Suprapubic skin (tissue), 4 donors: ENCODE measurements at places on chromosomes 4 and X.

- DNase-seq, result no peak
Observed at GRCh38 chr4:119692001-119692400, 63.4 kb upstream of the PDE5A start.

DNA sequence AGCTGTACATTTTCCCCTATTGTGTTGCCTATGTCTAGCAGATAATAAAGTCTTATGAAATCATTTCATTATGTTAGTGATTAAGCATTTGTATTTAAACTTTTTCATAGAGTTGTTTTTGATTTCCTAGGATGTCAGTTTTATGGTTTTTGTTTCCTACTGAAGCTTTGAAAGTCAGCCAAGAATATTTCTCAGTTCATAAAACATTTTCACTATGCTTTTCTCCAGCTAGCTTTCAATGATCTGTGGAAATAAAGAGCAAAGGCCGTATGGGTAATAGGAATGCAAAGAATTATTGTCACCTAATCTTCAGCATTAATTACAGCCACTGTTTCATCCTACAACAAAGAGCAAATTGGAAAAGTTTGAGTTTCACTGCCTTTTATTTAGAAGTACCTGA lies 145.7 kb upstream of the NUDT6 start:
- DNase-seq, result no peak

DNA sequence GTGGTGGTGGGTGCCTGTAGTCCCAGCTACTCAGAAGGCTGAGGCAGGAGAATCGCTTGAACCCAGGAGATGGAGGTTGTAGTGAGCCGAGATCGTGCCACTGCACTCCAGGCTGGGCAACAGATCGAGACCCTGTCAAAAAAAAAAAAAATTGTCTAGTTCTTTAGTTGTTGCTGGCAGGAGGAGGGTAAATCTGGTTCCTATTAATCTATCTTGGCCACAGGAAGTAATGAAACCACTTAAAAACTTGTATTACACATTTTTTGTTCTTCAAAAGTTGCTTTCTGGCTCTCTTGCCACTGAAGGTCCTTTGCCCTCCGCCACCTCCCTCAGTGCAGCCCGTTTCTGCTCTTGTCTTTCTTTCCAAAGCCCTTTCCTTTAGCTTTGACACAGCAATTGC lies 102.9 kb upstream of the ARSJ start:
- DNase-seq, result no peak

- no peak for DNase-seq
Observed at GRCh38 chrX:119648421-119648775, 42.2 kb upstream of the NKRF start.

DNA sequence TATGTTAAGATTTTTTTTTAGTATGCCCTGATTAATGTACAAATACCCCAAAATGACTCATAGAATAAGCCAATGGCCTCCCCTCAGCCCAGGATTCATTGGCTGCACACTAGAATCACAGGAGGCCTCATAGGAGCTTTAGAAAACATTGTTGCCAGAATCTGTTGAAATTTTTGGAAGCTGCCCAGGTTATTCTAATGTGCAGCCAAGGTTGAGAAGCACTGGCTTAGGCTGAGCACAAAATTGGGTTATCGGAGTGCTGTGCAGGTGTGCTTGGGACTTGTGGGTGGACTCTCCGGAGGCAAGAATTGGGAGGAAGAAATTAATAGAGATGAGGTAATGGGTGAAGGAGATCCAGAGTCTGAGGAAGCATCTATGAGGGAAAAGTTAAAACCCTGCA lies 41.3 kb upstream of the VCX start:
- no peak for DNase-seq

DNA sequence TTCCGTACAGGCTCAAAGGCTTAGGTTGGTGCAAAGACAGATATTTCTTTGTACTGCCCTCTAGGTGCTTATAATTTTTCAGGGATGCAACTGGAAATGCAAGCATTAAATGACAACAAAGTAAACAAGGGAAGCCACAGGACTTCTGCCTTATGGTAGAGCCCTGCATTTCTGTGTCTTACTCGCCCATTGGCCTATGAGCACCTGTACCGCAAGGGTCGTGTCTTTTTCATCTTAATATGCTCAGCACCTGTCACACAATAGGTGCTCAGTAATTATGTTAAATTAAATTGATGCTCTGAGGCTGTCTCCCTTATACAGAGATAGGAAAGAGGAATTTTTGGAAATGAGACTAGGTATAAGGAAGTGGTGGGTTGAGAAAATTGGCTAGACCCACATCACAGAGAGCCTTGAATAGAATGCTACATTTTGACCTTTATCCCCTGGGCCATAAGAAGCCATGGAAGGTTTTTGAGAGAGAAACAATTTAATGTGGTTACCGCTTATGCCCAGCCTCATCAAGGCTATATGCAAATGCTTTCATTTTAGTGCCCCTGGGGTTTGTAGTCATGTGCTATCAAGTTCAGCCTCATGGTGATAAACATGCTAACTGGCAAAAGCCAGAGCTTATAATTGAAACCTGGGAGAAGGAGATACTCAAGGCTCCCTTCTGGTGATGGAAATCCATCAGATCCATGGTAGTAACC lies 16.3 kb downstream of the VSIG4 start:
- DNase-seq, result no peak

GRCh38 chrX:110536816-110537215 lies 178.2 kb downstream of the RTL9 start:
- DNase-seq, result no peak

DNA sequence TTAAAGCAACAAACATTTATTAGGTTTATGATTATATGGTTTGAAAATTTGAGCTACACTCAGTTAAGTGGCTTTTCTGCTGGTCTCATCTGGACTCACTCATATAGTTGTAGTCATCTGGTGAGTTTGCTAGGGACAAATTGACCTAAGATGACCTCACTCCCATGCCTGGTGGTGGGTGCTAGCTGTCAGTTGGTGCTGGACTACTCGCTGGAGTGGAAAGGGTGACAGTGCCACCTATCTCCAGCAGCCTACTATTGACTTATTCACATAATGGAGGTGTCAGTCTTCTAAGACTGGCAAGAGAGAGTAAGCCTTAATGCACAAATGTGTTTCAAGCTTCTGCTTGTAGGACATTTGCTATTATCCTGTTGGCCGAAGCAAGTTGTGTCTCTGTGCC lies 88.2 kb downstream of the TASL start:
- no peak for DNase-seq

DNA sequence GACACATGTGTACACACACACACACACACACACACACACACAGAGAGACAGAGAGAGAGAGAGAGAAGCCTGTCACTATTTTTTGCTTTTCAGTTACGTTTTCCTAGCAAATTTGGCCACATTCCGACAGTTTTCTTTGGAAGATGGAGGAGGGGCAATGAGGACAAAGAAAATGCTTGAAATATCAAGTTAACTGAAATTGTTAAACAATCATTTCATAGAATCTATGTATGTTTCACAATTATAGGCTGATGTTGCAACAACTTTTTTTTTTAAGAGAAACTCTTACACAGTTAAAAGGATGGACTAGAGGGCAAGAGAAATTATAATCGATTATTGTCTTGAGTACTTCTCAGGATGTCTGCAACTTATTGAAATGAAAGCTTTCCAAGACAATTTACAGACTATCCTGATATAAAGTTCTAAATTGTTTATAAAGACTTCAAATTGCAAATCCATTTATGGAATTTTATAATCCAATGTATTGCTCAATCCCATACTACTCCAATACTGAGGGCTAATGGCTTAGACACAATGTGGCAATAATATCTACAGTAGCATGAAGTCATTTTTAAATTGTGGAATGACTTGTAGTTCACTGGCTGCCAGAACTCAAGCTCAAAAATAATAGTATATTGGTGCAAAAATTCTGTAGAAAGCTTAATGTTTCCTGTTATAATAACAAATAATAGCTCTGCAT lies 647.0 kb upstream of the PCDH7 start:
- DNase-seq, result no peak

GRCh38 chr4:70182517-70183167 lies 12.9 kb upstream of the ODAM start:
- no peak for DNase-seq

DNA sequence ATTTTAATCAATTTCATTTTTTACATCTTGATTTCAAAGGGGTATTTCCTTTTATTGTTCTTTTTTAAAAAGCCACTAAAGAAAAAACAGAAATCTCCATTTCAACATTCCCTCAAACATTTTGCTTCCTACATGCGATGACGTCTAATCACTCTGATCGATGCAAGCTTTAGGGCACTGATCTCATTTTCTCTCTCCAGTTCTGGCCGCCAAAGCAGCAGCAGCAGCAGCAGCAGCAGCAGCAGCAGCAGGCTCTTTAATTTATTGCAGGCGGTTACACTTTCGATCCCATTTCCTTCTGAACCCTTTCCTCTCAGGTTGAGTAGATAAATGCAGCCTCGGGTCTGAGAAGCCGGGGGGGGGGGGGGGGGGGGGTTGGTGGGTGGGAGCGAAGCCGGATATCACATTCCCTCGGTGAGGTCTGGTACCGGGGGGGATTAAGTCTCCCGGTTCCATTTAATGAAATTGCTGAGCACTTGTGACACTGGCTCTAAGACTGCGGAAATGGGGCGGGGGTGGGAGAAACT lies 3.4 kb upstream of the PCDH7 start:
- DNase-seq, result no peak
